ENCODE measurements at places on chromosomes 1 and 21.

DNA sequence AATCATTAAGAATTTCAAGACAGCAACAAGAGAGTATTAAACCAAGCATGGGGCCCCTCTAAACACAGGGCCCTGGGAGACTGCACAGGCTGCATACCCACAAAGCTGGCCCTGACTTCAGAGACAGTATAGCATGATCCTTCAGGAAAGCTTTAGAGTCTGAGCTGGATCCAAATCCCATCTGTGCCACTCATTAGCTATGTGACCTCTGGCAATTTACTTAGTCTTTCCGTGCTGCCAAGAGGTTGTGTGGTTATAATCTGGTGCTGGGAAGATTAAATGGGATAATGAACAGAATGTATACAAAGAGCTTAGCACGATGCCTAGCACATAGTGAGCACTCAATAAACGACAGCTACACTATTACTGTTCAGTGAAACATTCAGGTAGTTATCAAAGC lies 4.0 kb downstream of the PHC2 start:
- DNase-seq, result no peak

- DNase-seq, result no peak
These were observed 36.4 kb downstream of the ZNF697 start for GRCh38 chr1:119611701-119612113.

GRCh38 chr1:29333008-29333407 lies 96.7 kb downstream of the PTPRU start:
- DNase-seq, result no peak

DNA sequence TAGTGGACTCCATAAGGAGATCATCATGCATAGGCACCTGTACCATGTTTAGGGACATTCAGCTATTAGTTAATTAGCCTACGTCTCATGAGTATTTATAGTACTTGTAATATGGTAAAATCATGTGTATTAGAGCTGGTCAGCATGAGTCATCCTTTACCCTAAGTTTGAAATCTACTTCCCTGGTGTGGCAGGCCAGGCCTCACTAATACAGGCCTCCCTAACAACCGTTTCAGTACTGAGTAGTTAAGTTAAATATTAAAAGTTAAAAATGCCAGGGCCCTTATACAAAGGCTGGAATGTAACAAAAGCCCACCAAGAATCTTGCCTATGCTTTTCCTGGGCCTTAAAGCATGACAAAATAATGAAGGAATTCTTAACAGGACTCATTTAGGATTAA lies 356.3 kb upstream of the DPYD start:
- DNase-seq, result peak; percentile 16

GRCh38 chr1:89347296-89347695 lies 16.6 kb upstream of the GBP6 start:
- DNase-seq, result peak; percentile 20

GRCh38 chr1:163414778-163415177 lies 93.0 kb downstream of the NUF2 start:
- no peak for DNase-seq

DNA sequence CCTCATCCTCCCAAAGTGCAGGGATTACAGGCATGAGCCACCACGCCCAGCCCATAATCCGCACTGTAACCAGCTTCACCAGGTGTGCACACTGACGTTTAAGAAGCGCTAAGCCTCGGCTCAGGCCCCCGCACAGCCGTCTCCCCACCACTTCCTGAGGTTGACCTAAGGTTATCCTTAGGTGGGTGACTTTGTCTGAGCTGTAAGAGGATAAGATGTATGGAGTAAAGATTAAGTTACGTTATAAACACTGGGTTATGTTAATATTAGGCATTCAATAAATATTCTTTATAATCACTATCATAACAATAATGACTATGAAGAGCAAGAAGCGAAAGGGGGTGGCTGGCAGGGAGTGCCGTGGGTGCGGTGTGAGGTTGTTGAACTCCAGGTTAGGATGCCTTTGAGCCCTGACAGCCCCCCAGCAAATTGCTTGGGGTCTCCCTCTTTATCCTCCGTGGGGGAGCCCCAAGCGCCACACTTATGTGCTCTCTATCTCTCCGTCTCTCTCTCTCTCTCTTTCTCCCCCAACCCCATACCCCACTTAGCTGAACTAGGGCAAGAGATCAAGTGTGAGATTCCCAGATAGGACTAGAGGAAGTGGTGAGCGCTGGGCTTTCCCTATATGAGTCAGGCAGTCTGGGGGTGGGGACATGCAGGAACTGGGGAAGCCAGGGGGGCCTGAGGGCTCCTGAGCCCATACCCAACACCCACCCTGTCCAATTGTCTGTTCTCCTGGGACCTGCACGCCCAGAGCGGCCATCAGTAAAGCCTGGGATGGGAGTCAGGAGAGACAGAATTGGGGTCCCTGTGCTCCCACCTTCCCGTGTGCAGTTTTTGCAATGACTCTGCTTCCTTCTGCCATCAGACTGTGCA lies 7.6 kb downstream of the EFHD2 start:
- DNase-seq, result peak; percentile 52

GRCh38 chr1:107894605-107895004 lies 70.4 kb downstream of the VAV3 start:
- DNase-seq, result no peak

GRCh38 chr1:111417755-111418154 lies 9.8 kb downstream of the OVGP1 start:
- DNase-seq, result no peak

DNA sequence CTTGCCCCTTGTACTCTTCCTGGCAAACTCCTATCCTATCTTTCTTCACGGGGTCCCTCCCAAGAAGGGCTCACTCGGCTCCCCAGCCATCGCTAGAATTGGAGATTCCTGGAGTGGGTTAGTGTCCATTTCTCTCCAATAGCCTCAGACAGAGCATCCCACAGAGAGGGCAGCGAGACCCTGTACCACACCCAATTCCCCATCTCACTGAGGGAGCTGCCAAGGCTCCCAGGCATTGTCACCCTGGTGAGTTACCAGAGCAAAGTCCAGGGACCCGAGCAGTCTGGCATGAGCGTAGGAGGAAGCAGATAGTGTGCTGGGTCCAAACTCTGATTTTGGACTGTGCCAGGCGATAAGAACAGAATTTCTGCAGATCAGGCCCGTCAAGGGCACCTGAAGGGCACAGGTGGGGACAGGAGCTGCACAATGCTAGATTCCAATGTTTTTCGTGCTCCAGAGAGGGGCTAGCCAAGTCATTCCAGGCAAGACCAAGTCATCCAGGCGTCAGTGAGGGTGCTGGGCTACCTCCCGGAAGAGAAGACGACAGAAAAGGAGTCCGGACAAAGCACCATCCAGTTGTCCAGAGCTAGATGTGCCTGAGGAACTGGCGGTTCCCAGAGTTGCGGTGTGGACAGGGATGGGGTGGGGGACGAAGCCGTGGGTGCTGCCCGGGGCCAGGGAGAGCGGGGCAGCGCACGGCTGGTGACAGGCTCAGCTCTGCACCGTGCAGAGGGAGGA lies 15.3 kb downstream of the AKR7A3 start:
- no peak for DNase-seq

GRCh38 chr1:179034720-179035119 lies 9.0 kb downstream of the FAM20B start:
- no peak for DNase-seq

DNA sequence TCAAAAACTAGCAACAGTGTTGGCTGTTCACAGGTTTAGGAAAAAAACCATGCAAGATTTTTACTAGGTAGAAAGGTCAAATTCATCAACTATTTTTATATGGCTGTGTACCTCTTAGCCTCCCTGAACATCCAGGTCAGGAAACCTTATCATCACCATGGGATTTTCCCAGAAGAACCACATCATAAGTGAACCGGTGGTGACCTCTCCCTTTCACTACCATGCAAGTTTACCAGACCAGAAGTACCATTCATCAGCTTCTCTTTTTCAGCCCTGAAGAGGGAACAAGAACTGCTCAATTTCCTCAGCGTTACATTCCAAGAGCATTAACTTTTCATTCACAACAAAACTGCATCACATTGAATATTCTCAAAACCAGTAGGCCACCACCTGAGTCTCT lies 5.9 kb downstream of the SSBP3 start:
- DNase-seq, result no peak

DNA sequence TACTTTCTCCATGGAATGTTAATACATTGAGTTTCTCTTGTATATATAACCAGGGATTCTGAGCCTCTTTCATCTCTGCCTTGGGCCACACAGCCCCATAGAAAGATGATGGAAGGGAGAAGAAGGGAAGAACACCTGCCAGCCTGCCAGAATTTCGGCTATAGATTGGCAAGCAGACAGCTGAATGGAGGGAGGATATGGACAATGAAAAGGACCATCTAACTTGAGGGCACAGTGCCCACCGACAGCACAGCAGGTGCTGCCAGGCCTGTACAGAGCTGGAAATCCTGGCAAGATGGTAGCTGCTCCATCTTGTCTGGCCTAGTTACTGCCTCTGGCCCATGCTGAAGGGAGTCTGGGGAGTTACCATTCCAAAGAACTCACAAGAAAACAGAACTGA lies 244.3 kb downstream of the FGGY start:
- DNase-seq, result no peak

GRCh38 chr1:92065042-92065441 lies 10.2 kb downstream of the SETSIP start:
- DNase-seq, result no peak

DNA sequence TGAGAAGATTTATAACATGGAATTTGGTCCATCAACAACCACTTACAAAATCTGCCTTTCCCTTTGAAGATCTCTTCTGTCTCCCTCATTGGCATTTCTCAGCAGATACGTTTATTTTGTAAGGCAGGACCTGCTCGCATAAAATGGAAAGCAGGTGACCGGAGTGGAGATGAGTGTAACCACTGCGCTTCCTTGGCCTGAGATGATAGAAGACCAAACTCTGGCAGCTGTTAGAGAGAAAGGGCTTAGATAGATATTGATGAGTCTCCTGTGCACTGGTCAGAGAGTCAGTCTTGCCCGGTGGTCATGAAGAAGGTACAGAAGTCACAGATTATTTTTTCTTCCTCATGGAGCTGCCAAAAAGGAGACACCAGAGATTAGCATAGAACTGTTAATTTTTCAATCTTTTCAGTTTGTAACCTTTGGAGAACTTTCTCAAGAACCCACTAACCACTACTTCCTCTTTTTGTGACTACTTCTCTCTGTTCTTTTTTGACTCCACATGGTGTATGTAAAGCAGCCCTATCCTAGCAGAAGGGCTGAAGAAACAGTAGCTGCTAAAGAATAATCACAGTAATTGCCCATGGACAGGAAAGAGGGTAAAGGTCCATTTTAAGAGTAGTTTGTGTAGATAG lies 47.6 kb downstream of the FCRL3 start:
- DNase-seq, result no peak

- no peak for DNase-seq
These were observed 45.3 kb downstream of the NDC1 start for GRCh38 chr1:53792806-53793205.

DNA sequence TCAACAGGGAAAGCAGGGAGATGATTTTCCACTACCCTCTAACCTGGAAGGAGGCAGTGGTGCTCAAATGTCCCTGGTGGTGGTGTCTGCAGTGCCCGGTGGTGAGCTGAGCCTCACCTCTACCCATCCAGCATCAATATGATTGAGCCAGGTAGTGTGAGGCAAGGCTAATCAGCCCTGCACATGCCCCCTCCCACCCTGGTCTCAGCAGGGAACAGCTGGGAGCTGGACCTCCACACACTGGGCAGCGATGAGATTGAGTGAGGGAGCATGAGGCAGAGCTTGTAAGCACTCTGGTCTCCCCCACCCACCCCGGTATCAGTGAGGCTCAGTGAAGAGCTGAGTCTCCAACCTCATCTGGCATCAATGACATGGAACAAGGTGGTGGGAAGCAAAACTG lies 634.3 kb downstream of the PTPRU start:
- DNase-seq, result no peak

DNA sequence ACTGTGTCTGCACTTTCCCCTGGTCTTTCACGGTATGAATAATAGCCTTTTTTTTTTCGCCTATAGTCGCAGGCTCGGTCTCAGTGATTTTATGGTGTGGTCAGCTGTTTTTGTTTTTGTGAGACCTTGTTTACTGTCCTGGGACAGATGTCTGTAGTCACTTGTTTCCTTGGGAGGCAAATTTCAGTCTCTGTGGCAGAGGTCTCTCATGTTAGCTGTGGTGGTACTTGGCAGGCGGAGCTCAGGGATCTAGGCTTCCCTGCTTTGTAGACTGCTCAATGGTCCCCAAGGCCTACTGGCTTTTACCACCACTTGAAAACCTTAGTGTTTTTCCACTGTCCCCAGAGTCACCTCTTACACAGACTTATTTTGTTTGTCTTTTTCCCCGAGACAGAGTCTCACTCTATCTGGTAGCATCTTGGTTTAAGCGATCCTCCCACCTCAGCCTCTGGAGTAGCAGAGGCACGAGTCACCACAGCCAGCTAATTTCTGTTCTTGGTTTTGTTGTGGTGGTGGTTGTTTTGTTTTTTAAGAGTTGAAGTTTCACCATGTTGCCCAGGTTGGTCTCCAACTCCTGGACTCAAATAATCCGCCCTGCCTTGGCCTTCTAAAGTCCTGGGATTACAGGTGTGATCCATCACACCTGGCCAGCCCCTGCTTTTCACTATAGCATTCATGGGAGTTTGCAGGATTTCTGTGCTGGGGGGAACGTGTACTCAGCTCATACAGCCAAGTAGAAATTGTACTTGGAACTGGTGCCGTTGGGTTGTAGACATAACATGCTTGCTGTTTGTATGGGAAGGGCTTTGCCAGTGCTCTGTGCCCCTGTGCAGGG lies 10.3 kb downstream of the RNU1-2 start:
- no peak for DNase-seq

GRCh38 chr1:63780565-63780964 lies 6.7 kb downstream of the ROR1 start:
- no peak for DNase-seq

GRCh38 chr21:36163750-36164741 lies 7.4 kb downstream of the DOP1B start:
- DNase-seq, result no peak

DNA sequence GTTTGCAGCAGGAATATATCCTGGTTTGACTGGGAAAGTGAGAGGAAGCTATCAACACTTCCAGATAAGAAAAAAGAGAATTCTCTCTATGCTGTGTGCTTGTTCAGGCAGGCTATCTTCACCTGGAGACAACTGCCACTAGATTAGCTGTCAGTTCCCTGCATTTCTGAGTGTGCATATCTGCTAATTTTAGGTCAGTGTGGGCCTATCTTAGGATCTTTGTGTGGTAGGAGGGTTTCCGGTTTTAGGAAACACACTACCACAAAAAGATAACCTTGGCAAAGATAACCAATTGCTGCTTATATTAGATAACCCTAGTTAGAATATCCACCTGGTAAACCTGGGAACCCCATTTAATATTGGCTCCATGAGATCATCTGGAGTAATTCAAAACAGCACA lies 22.5 kb upstream of the GBP5 start:
- no peak for DNase-seq

Data from HS-5 (cell line).